ENCODE measurements at places on chromosomes 16 and 17. TPM values are rescaled to one million over a fixed set of nuclear protein-coding genes. Genes with fewer than 3 reads are reported as not detected.

IQCK gene
- 13.2 TPM for total RNA-seq

AATK gene
- total RNA-seq = 13.3 TPM

NF1 gene
- total RNA-seq = 38.5 TPM

CD68 gene
- 37.7 TPM for total RNA-seq

AANAT gene
- total RNA-seq = not detected

RNF112 gene
- 4.3 TPM for total RNA-seq

- no peak for DNase-seq
Observed at GRCh38 chr16:73145166-73145880, 97.4 kb upstream of the ZFHX3 start.

DNA sequence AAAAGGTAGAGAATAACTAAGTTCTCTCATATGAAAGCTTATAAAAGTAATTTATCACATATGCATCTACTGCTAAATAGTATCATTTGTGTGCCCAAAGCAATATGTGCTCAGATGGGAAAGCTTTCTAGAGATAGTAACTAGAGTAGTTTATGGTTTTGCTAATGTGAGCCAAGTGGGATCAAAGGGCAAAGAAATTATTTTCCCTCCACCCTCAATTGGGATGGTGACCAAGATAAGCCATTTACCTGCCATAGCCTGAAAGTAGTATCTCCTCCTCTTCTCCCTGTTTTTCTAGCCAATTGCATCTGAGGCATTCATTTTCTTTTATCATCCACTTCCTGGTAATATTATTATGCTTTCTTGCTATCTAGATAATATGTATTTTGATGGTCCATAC is 41.9 kb upstream of the KCNJ16 start:
- DNase-seq = no peak

GRCh38 chr16:85878875-85879274 is 20.1 kb upstream of the IRF8 start:
- peak; percentile 14 for DNase-seq

DNA sequence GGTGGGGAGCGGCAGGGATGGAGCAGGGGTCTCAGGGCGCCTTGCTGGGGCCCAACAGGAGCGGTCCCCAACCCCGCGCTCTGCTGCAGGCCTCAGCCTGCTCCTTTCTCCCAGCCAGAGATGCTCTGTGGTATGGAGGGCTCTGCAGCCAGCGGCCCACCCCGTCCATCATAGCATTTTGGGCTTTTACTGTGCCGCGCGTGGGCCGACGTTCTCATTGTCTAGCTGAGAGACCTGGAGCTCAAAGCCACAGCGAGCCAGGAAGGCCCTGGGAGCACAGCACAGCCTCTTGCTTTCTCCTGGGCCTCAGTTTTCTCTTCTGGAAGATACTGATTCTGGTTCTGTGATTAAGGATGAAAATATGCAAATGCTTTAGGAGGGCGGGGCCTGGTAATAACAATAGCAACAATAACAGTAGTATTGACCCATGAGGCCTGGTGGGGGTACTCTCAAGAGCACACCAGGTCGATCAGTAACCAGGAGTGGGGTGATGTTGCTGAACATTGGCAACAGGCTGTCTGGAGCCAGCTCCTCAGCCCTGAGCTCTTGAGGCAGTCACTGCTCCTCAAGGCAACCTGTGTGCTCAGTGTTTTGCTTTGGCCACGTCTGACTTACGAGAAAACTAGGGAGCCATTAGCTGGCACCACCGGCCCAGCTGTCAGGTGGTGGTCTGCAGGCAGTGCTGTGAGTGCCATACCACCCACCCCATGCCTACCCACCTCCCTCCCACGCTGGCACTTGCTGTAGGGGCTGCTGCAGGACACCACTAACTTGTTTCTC is 1.1 kb upstream of the RASD1 start:
- no peak for DNase-seq

- no peak for DNase-seq
Observed at GRCh38 chr17:80028030-80028429, 7.6 kb downstream of the TBC1D16 start.

GRCh38 chr16:14957576-14958322 is 17.1 kb upstream of the PDXDC1 start:
- DNase-seq = no peak

- no peak for DNase-seq
Observed at GRCh38 chr16:52308051-52308450, 238.9 kb downstream of the TOX3 start.

GRCh38 chr17:77528516-77529327 is 388.0 kb downstream of the SEC14L1 start:
- DNase-seq = no peak

- DNase-seq = peak; percentile 76
Observed at GRCh38 chr16:68792465-68793324, 50.6 kb upstream of the TANGO6 start.

GRCh38 chr17:58089111-58089510 is 5.9 kb downstream of the DYNLL2 start:
- DNase-seq = no peak

DNA sequence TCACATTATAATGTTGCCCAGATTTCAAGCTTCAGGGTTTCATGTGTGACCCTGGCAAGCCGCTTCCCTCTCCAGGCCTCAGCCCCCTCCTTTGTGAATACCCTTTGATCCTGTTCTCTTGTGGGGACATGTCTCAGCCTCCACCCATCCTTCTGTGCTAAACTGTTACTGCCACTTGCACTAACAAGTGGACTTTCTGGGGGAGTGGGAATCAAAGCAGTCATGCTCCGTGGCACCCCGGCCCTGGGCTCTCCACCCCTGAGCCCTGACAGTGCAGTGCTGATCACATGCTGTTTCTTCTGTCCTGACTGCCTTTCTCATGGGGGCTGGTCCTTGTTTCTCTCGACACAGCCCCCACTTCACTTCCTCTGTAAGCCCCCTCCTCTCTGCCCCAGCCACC is 9.7 kb upstream of the DCAF7 start:
- no peak for DNase-seq

DNA sequence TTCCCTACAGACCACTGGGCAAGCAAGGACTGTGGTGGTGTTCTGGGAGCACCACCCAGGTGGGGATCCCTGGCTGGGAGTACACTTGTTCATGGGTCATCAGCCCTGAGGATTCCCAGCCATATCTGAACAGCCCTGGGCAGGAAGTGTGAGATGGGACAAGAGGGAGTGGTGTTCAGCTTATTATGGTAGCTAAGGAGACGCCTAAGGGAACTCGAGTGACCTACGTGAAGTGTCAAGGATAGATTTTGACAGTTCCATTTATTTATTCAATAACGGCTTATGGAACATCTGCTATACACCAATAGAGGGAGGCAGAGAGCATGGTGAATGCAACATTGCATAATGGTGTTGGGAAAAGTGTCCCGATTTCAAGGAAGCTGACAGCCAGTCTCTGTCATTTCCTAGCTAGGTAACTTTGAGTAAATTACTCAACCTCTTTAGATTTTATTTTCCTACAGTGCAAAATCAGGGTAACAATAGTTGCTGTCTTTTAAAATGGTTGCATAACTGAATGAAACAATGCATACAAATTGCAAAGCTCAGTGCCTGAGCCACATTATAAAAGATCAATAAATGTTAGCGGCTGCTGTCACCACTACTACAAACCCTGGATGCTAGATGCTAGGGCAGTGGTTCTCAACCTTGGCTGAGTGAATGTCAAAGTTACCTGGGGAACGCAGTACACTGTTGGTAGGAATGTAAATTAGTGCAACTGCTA is 534.1 kb downstream of the GRIN2A start:
- DNase-seq = peak; percentile 26

GRCh38 chr16:83302853-83303252 is 504.9 kb upstream of the HSBP1 start:
- DNase-seq = no peak

GRCh38 chr16:4399001-4399730 is 17.2 kb downstream of the CORO7 start:
- no peak for DNase-seq

GRCh38 chr17:36593656-36594316 is 2.1 kb downstream of the DHRS11 start:
- DNase-seq = peak; percentile 46
